ENCODE measurements at places on chromosomes 4 and X.

DNA sequence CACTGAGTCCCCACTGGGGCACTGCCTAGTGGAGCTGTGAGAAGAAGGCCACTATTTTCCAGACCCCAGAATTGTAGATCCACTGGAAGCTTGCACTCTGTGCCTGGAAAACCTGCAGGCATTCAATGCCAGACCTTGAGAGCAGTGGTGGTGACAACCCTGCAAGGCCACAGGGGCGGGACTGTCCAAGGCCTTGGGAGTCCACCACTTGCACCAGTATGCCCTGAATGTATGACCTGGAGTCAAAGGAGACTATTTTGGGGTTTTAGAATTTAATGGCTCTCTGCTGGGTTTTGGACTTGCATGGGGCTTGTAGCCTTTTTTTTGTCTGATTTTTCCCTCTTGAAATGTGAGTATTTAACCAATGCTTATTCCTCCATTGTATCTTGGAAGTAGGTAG lies 145.8 kb downstream of the MSN start:
- DNase-seq: no peak

DNA sequence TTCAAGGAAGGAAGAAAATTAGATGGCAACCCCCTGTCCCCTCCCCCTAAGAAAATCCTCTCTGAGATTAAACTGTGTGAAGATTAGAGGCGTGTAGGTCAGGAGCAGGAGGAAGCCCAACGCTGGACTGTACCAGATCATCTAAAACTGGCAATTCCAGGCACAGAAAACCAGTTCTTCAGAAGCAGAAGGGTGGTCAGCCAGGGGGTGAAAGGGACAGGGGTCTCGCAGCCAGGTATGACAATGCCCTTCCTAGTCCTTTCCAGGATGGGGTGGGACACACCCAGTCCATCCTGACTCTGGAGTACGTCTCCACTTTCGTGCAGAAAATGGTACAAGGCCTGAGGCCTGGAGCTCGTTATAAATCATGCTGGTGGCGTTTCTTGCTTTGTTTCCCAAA lies 3.3 kb upstream of the RHOH start:
- DNase-seq: no peak

DNA sequence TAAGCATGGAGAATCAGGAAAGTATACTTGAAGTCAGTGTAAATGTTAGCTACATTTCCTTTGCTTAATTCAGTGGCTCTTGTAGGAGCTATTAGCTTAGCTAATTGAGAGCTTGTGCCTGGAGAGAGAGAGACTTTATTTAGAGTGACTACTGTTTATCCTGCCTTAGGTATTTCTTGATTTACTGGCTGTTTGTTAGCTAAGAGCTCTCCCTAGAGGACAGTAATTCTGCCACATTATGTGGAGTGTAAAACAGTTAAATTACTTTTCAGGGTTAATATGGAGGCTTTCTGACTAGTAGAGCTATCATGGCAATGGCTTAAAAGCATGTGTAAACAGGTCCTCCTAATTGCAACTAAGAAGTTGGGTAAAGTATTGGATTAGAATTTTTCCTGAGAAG lies 306.5 kb upstream of the TECRL start:
- no peak for DNase-seq

DNA sequence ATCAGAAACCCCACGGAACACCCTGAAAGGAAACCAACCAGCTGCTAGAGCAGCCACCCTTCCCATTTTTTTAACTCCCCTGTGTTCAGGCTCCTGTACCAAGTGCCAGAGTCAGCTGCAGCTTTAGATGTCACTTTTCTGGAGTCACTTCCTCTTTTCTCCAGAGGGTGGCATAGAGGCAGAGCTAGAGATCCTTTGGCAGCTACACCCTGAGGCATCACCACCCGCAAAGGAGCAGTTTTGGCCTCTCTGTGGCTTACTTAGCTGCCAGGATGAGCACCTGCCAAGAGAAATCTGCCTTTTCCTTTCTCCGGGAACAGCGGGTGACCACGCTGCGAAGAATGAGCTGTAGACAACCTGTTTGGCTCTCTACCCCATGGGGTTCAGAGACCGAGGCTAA lies 58.0 kb upstream of the CHRDL1 start:
- DNase-seq: no peak

- DNase-seq: no peak
Measured at GRCh38 chr4:114497116-114497515, 101.5 kb upstream of the UGT8 start.

DNA sequence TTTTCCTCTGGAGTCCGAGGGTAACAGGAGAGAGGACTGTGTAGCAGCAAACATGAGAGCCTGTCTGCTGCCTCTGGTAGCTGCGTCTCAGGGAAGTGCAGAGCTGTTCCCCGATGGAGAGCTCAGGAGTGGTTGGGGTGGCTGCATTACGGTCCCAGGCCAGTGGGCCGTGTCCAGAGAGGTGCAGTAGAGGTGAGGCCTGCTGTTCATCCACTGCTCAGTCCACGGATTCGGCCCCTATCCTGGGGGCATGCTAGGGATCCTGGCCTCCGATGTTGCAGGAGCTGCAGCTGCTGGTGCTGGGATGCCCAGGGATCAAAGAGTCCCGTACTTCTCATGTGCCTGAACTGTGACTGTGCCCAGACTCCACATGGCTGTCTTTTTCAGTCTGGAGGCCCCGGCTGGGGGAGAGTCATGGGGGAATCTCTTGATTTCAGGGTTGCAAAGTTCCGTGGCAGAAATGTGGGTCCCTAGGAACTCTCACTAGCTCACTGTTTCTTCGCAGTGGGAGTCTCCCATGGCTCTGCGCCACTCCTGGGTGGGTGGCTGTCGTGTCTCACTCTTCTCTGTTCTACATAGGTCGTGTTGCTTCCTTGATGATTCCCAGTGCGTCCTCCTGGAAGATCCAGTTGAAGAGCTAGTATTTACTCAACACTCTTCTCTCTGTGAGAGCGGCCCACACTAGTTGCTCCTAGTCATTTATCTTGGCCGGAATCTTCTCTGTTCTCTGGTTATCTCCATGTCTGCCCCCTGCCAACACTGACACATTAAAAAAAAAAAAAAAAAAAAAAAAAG lies 109.5 kb upstream of the CENPE start:
- DNase-seq: no peak

GRCh38 chrX:118432799-118433198 lies 62.8 kb upstream of the DOCK11 start:
- no peak for DNase-seq

GRCh38 chrX:10021461-10022272 lies 54.5 kb downstream of the CLDN34 start:
- DNase-seq: no peak

DNA sequence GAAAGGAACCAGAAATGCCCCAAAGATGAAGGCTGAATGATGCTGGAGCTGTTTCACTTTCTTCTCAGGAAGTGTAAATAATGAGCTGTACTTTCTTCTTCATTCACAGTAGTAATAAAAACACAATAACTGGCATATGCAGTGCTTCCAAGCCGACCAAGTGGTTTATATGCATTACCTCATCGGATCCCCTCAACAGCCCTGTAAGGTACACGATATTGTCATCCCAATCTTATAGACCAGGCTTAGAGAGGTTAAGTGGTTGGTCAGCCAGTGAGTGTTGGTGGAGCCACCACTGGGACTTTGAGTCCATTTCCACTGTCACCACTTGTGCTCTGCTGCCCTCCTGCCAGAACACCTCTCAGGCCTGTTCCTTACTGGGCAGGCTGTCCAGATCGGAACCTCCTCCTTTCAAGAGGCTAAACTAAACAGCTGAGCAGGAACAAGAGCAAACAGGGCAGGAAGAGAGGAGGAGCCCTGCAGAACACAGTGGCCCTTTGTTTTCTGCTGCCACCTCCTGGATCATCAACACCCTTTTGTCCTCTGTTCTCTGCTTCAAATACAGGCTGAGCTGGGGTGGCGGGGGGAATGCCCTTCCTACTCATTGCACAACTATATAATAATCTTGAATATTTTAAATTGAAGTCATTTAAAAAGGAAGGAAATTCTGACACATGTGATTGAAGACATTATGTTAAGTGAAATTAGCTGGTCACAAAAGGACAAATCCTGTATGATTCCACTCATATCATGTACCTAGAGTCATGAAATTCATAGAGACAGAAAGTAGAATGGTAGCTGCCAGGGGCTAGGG lies 112.5 kb upstream of the ATP6AP2 start:
- DNase-seq: peak; percentile 6

DNA sequence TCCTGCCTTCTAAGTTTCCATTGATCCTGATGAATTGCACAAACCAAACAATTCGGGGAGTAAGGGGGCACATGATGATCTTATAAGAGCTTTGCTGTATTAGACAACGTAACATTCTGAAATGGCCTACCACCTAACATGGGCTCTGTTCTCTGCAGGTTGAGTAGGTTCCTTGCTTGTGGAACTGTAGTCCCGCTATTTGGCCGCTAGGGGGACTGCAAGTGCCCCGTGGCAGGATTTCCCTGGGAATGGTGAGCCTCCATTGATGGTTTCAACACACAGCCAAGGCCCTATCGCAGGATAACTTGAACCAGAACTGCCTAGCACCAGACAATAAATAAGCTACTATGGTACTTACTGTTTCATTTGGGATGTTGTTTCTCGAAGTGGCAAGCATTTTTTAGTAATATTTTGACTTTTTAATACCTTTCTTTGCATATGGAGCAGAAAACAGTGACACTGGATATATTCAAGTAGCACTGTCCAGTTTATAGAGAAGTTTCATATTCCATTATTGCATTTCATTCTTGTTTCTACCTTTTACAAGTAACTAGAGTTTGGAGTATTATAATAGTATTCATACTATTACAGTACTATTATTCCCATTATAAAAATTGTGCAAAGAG lies 11.9 kb downstream of the AR start:
- DNase-seq: no peak

GRCh38 chr4:137451172-137451825 lies 81.0 kb downstream of the PCDH18 start:
- no peak for DNase-seq

DNA sequence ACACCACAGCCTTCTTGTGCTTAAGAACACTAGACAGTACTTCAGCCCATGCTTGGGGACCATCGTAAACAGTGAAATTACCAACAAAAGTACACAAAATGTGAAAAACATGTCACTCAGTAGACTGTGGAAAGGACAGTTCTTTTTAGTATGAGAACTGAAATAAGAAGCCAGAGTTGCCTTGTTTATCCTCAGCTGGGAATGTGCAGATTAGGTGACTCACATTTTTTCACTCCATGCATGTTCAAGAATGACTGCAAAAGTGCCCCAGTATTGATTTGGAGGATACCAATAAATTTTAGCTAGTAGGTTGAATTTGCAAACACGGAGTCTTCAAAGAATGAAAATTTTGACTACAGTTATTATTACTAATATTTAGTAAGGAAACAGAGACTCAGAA lies 23.1 kb upstream of the BMP3 start:
- DNase-seq: no peak

- DNase-seq: no peak
Measured at GRCh38 chrX:135264206-135264605, 12.3 kb downstream of the ETDA start.

DNA sequence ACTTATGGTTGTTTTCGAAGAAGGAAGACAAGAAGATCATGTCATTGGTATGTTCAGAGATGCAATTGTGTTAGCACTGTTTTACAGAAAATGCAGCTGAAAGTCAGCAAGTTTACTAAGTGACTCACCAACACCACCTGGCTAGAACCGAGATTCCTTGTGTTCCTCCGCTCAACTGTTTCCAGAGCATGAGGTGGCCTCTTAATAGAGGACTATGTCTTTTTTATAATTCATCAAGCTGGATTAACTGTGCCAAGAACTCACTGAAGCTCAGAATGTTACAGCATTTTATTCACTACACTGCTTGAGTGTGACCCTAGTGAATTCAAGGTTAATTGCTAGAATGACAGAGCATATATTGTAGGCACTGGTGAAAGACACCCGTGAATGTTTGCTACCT lies 1573.5 kb upstream of the TENM3 start:
- no peak for DNase-seq

DNA sequence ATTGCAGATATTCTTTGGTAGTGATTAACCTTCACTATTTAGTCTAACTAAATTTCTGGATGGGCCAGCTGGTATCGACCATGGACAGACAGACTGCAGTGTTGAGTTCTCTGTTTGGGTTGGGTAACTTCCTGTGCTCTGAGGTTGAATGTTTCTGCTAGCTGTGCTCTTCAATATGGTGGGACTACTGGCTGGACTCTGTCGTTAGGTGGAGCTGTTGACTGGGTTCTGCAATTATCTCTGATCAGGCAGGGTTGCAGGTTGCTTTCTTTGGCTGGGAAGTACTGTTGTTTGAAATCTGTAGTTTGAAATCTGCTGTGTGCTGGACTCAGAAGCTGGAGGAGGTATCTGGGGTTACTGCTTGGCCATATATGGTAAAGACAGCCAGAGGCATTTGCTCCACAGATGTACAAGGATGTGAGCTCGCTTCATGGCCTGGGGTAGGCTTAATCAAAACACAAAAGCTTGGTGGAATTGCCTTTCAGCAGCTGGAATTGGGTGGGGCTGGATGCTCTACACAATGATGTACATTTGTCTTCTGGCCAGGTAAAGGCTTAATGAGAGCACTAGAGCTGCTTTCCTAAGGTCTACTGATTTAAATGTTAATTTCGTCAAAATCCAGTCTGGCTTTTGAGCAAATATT lies 1472.0 kb downstream of the FAM133A start:
- no peak for DNase-seq

GRCh38 chr4:100977746-100978397 lies 369.5 kb downstream of the PPP3CA start:
- DNase-seq: no peak

DNA sequence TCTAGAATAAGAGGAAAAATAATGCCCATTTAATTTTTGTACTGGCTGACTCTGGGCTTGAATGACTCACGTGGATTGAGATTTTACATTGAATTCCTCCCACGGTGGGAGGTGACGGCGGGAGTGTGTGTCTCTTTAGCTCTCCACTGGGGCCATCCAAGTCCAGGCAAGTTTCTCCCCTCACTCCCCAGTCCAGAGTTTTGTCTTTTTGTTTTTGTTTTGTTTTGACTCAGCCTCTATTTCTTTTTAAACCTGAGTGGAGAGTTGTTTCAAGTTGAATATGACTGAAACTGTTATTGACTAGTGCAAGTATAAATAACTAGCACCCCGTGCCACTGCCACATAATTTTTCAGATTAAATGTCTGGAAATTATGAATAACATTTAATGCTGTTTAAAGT lies 13.6 kb downstream of the CHST7 start:
- DNase-seq: no peak

All from activated CD4-positive, alpha-beta T cell treated with anti-CD3 and anti-CD28 coated beads for 4 hours (primary cell).